Small intestine (tissue), 16 donors: ENCODE measurements at places on chromosomes 5 and 9. TPM values are rescaled to one million over a fixed set of nuclear protein-coding genes. Genes with fewer than 3 reads are reported as not detected.
A peak's percentile ranks its signal among the peaks of the same experiment; 100 is the strongest.

GRCh38 chr9:89721176-89721700 is 116.4 kb downstream of the GADD45G start:
- no peak overlapping the region for H3K4me3 ChIP-seq
- peaks cover 15% of the 10 kb centered on the region for H3K4me1 ChIP-seq
- no peaks in the 10 kb centered on the region for H3K36me3 ChIP-seq
- no peak overlapping the region for H3K27ac ChIP-seq
- no peaks in the 10 kb centered on the region for H3K27me3 ChIP-seq
- no peak for DNase-seq

GRCh38 chr5:17816944-17817343 is 182.7 kb downstream of the TAF11L14 start:
- no peaks in the 10 kb centered on the region for H3K36me3 ChIP-seq
- no peaks in the 10 kb centered on the region for H3K4me1 ChIP-seq
- H3K27ac ChIP-seq: no peak overlapping the region
- H3K4me3 ChIP-seq: no peak overlapping the region
- H3K27me3 ChIP-seq: no peaks in the 10 kb centered on the region

GRCh38 chr5:39933061-39933460 is 508.3 kb upstream of the DAB2 start:
- no peak overlapping the region for H3K27ac ChIP-seq
- H3K27me3 ChIP-seq: no peaks in the 10 kb centered on the region
- H3K36me3 ChIP-seq: no peaks in the 10 kb centered on the region

- no peak for DNase-seq
- H3K27ac ChIP-seq: no peak overlapping the region
- no peaks in the 10 kb centered on the region for H3K4me1 ChIP-seq
- H3K27me3 ChIP-seq: no peaks in the 10 kb centered on the region
- H3K36me3 ChIP-seq: no peaks in the 10 kb centered on the region
Measured at GRCh38 chr5:2634399-2635176, 116.9 kb downstream of the IRX2 start.

- no peaks in the 10 kb centered on the region for H3K27me3 ChIP-seq
- no peak for DNase-seq
- no peaks in the 10 kb centered on the region for H3K36me3 ChIP-seq
- H3K27ac ChIP-seq: no peak overlapping the region
- no peak overlapping the region for H3K4me3 ChIP-seq
Measured at GRCh38 chr9:16385590-16385989, 484.9 kb downstream of the BNC2 start.

- H3K27me3 ChIP-seq: no peaks in the 10 kb centered on the region
- no peaks in the 10 kb centered on the region for H3K36me3 ChIP-seq
- no peak overlapping the region for H3K4me3 ChIP-seq
- H3K4me1 ChIP-seq: no peaks in the 10 kb centered on the region
- H3K27ac ChIP-seq: no peak overlapping the region
- peak; percentile 72 for DNase-seq
Measured at GRCh38 chr9:120742951-120743416, 28.7 kb upstream of the MEGF9 start.

- no peak for DNase-seq
- H3K4me3 ChIP-seq: peak overlapping the region; percentile 83
- H3K4me1 ChIP-seq: peaks cover 3% of the 10 kb centered on the region
Measured at GRCh38 chr9:110047955-110048402, 160.0 kb downstream of the C9orf152 start.

- H3K4me1 ChIP-seq: no peaks in the 10 kb centered on the region
- peak; percentile 22 for DNase-seq
- peak overlapping the region; percentile 41 for H3K4me3 ChIP-seq
- no peak overlapping the region for H3K27ac ChIP-seq
Measured at GRCh38 chr9:971901-972500, 4.5 kb upstream of the DMRT3 start.

- no peak for DNase-seq
- no peak overlapping the region for H3K4me3 ChIP-seq
- no peaks in the 10 kb centered on the region for H3K27me3 ChIP-seq
- H3K27ac ChIP-seq: no peak overlapping the region
- H3K4me1 ChIP-seq: no peaks in the 10 kb centered on the region
Measured at GRCh38 chr5:68350176-68350575, 134.6 kb downstream of the PIK3R1 start.

DNA sequence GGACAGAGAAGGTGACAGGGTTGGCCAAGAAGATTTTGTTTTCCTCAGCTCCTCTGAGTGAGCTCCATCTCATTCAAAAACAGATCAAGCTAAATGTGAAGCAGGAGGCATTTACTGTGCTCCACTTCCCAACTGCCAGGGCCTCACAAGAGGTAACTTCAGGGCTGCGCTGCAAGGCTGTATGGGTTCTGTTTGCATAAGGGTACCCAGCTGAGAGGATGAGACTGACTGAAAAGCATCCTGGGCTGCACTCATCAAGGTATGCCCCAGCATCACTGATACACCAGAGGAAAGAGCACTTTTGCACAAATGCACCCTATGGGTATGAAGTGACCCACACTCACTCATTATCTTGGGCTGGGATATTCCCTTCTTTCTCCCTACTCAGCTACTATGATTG is 316.2 kb upstream of the HAPLN1 start:
- H3K4me3 ChIP-seq: no peak overlapping the region
- H3K36me3 ChIP-seq: no peaks in the 10 kb centered on the region
- H3K27me3 ChIP-seq: no peaks in the 10 kb centered on the region
- no peak overlapping the region for H3K27ac ChIP-seq
- DNase-seq: no peak

GRCh38 chr5:55324815-55325418 is 17.1 kb downstream of the MTREX start:
- H3K4me1 ChIP-seq: no peaks in the 10 kb centered on the region
- H3K27ac ChIP-seq: no peak overlapping the region
- H3K4me3 ChIP-seq: no peak overlapping the region
- no peaks in the 10 kb centered on the region for H3K27me3 ChIP-seq

DNA sequence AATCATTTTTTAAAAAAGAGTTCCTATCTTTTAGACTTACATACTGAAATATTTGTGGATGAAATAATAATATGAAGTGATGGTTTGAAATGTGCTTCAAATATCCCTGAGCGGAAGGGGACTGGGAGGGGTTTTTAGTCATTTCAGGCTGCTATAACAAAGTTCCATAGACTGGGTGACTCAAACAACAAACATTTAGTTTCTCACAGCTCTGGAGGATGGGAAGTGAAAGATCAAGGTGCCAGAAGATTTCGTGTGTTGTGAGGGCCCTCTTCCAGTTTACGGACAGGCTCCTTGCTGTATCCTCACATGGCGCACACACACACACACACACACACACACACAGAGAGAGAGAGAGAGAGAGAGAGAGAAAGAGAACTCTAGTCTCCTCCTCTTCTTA is 27.1 kb upstream of the TEX10 start:
- no peaks in the 10 kb centered on the region for H3K4me1 ChIP-seq
- H3K4me3 ChIP-seq: no peak overlapping the region
- no peak for DNase-seq
- H3K27me3 ChIP-seq: no peaks in the 10 kb centered on the region

DNA sequence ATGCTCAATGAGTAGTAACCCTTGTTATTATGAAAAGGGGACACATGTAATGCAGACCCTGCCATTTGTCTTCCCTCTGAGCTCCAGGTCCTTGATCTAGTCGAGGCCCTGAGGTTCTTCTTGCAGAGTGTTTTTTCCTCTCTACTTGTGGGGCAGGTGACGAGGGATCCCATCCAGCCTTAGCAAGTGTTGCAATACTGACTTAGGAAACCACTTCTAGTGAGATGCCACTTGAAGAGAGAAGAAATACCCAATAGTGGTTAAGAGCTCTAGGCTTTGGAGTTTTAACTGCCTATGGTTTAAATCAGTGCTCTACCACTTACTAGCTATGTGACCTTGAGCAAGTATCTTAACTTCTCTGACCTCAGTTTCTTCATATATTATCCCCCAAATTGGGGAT is 10.2 kb downstream of the PPARGC1B start:
- H3K4me3 ChIP-seq: no peak overlapping the region
- H3K4me1 ChIP-seq: peaks cover 11% of the 10 kb centered on the region
- peaks cover 2% of the 10 kb centered on the region for H3K36me3 ChIP-seq
- no peak for DNase-seq

DNA sequence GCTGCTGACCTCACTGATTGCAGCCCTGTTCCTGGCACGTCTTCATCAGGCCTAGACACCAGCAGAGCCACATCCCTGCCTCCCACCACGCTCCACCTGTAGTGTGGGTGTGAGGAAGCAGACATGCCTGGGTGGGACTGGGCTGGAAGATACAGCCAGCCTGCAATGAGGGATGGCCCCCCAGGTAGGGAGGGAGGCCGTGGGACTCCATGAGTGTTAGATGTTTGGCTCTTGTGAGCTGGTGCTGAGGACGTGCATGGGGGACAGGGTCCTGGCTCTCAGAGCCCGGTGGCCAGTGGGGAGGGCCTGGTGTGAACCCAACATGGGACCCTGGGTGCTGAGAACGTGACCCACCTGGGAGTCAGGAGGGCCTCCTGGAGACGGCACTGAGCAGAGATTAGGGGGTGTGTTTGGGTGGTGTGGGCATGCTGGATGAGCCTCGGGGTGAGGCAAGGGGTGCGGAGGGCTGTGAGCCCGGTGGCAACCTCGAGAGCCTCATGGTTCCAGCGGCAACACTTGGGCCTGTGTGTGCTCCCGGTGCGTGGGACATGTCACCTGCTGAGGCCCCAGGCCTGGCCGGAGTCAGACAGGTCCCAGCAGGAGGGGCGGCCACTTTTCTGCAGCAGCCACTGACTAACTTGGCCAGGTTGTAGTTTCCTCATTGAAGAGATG is 87.6 kb downstream of the PHF2 start:
- H3K4me1 ChIP-seq: no peaks in the 10 kb centered on the region
- H3K36me3 ChIP-seq: peaks cover 6% of the 10 kb centered on the region

- no peak overlapping the region for H3K27ac ChIP-seq
- DNase-seq: no peak
- H3K4me1 ChIP-seq: peaks cover 27% of the 10 kb centered on the region
- H3K4me3 ChIP-seq: no peak overlapping the region
- H3K27me3 ChIP-seq: peaks cover 19% of the 10 kb centered on the region
- peaks cover 21% of the 10 kb centered on the region for H3K36me3 ChIP-seq
Measured at GRCh38 chr9:36141288-36141687, 4.8 kb downstream of the GLIPR2 start.

GRCh38 chr5:150523472-150524350 is 15.8 kb downstream of the NDST1 start:
- peaks cover 81% of the 10 kb centered on the region for H3K36me3 ChIP-seq
- H3K4me3 ChIP-seq: no peak overlapping the region
- H3K27ac ChIP-seq: peak overlapping the region; percentile 73

DNA sequence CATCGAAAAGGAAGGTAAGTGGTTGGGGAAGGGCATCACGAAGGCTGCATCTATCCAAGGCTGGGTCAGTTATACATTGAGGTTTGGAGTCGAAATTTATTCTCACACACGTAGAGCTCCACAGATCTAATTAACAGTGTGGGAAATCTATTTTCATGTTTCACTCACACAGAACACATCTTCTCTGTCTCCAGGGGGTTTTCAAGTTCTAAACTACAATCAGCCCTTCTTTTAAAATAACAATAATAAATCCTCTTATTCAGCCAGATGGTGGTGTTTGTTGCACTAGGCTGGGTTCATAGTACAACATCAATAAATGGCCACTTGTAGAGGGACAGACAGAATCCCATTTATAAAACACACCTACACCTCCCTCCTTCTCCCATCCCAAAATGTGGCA is 174.5 kb upstream of the KLF9 start:
- H3K4me3 ChIP-seq: no peak overlapping the region
- no peaks in the 10 kb centered on the region for H3K4me1 ChIP-seq
- no peaks in the 10 kb centered on the region for H3K36me3 ChIP-seq
- H3K27me3 ChIP-seq: no peaks in the 10 kb centered on the region
- no peak for DNase-seq

- H3K4me3 ChIP-seq: no peak overlapping the region
- H3K27ac ChIP-seq: no peak overlapping the region
- no peaks in the 10 kb centered on the region for H3K4me1 ChIP-seq
- DNase-seq: no peak
- H3K36me3 ChIP-seq: no peaks in the 10 kb centered on the region
Measured at GRCh38 chr9:123232332-123232731, 36.1 kb downstream of the STRBP start.

DNA sequence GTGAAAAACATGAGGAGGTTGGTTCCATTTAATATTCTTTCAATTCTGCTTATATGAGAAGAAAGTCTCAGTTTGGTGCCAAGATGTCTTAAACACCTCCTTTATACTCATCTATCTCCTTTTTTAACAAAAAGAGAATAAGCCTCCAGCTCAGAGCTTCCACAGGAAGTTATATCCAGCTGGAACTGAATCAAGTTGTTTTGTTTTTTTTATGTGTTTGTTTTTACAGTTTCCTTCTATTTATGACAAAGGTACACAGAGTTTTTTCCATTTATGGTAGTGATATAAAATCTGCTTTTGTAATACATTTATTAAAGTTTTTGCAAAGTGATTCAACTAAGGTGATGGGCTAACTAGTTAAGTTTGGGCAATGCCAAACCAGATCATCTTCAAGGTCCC is 10.4 kb downstream of the SPARC start:
- no peaks in the 10 kb centered on the region for H3K36me3 ChIP-seq
- no peaks in the 10 kb centered on the region for H3K27me3 ChIP-seq
- DNase-seq: no peak
- H3K4me1 ChIP-seq: peaks cover 2% of the 10 kb centered on the region
- H3K4me3 ChIP-seq: no peak overlapping the region

SCGB3A2 gene
- not detected for polyA plus RNA-seq

FOXD4L5 gene
- polyA plus RNA-seq: not detected

SLC28A3 gene
- 3.1 TPM for polyA plus RNA-seq

CCL27 gene
- 0.09 TPM for polyA plus RNA-seq

PCDHA5 gene
- polyA plus RNA-seq: not detected

DAB2IP gene
- 13.8 TPM for polyA plus RNA-seq

MEGF10 gene
- not detected for polyA plus RNA-seq

MED10 gene
- polyA plus RNA-seq: 37.6 TPM

SWI5 gene
- 29.3 TPM for polyA plus RNA-seq

IL5 gene
- polyA plus RNA-seq: not detected

LCN2 gene
- 1.6 TPM for polyA plus RNA-seq

TTC16 gene
- polyA plus RNA-seq: not detected
